ENCODE measurements at places on chromosomes 1 and 21. TPM values are rescaled to one million over a fixed set of nuclear protein-coding genes. Genes with fewer than 3 reads are reported as not detected.

GRCh38 chr1:38508232-38508631 is 351.3 kb downstream of the RRAGC start:
- H3K27me3 ChIP-seq = no peaks in the 10 kb centered on the region
- no peak overlapping the region for H3K4me3 ChIP-seq
- DNase-seq = no peak
- no peak overlapping the region for H3K27ac ChIP-seq
- no peaks in the 10 kb centered on the region for H3K36me3 ChIP-seq
- H3K4me1 ChIP-seq = no peaks in the 10 kb centered on the region

GRCh38 chr1:160161965-160162705 is 10.7 kb downstream of the ATP1A4 start:
- no peaks in the 10 kb centered on the region for H3K36me3 ChIP-seq
- no peaks in the 10 kb centered on the region for H3K4me1 ChIP-seq
- H3K27me3 ChIP-seq = peaks cover 7% of the 10 kb centered on the region
- H3K27ac ChIP-seq = no peak overlapping the region

OR2T29 gene
- total RNA-seq = not detected

MXRA8 gene
- 0.26 TPM for total RNA-seq

DNA sequence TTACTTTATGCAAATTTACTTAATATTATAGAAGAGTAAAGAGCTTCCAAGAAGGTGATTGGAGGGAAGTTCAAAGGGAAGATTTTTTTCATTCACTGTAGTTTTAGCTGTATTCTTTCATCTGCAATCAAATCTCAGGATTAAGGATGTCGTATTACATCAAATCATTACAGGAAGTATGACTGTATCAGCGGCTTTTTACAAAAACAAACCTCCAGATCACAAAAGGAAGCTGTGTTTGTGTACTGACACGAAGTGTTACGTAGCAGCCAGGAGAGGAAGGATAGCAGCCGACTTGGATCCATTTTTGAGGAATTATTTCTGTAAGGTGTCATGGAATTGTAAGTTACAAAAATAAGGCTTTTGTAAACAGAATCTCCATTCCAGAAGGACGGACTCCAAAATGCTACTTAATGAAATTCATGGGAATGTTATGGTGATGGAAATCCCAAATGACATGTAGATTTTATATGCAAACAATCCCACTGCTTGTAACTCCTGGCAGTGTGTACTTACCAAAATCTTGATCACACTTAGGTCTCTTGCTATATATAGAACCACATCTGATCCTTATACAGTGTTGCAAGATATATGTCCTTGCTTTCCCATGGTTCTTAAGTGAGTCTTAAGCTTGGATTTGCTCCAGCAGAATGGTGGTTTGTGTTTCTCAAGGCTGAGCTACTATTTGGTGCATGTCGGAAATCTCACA is 49.8 kb downstream of the KCNJ15 start:
- no peaks in the 10 kb centered on the region for H3K36me3 ChIP-seq
- H3K4me1 ChIP-seq = peaks cover 6% of the 10 kb centered on the region
- H3K27me3 ChIP-seq = no peaks in the 10 kb centered on the region
- DNase-seq = no peak

NTMT2 gene
- total RNA-seq = not detected
